ENCODE measurements at places on chromosomes 13 and 19.

DNA sequence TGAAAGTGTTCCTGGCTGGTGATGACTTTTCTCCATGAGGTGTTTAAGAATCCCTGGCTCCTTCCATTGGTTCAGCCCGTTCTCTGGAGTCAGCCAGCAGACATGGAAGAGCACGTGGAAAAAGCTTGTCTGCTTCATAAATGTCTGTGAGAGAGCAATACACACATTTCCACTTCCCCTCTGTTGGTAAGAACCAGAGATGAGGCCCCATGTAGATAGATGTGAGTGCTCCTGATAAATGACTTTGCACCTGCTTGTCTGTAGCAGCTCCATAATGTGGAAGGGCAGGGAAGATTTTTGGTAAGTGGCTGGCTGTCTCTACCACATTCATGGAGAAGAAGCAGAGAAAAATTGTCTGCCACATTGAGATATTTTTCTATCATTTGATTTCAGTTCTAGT is 325.8 kb downstream of the LMO7 start:
- no peak for DNase-seq

DNA sequence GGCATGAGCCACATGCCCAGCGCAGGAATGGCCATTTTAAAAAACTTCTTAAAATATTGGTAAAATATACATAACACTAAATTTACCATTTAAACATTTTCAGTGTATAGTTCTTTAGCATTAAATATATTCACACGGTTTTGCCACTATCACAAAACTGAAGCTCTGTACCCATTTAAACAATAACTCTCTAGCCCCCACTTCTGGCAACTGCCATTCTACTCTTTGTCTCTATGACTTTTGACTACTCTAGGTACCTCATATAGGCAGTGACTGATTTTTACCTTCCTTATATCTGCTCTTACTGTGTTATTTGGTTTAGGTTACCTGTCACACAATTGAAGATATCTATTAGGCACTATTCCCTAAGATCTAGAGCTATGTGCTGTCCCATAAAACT is 2.3 kb upstream of the KBTBD7 start:
- peak; percentile 11 for DNase-seq

DNA sequence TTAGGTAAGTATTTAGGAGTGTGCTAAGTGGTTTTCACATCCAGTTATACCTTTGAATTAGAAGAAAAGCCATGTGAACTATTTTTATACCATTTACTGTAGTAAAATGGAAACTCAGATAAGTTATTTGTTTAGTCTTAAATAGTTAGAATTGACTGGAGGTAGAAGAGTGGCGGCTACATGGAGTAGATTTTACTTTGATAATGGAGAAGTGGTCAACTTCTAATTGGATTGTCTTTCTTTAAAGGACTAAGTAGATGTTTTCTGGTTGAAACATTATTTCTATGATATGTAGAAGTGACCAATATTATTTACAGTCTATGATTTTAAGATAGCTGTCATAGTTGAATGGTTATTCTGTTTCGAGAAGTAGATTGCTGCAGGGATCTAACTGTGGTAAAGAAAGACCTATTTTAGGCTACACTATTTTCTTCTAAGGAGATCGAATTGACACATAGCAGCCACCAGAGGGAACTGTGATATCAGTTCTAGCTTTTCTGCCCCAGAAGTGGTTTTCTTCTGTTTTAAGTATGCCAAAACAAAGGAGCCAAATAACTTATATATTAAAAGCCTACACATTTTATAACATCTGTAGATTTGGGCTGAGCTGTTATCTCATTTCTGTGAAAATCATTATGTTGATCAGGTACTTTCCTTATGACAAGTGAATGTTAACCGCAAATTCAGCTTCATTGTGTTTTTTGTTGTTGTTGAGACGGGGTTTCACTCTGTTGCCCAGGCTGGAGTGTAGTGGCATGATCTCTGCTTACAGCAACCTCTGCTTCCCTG is 26.1 kb downstream of the ZMYM2 start:
- DNase-seq: peak; percentile 36

DNA sequence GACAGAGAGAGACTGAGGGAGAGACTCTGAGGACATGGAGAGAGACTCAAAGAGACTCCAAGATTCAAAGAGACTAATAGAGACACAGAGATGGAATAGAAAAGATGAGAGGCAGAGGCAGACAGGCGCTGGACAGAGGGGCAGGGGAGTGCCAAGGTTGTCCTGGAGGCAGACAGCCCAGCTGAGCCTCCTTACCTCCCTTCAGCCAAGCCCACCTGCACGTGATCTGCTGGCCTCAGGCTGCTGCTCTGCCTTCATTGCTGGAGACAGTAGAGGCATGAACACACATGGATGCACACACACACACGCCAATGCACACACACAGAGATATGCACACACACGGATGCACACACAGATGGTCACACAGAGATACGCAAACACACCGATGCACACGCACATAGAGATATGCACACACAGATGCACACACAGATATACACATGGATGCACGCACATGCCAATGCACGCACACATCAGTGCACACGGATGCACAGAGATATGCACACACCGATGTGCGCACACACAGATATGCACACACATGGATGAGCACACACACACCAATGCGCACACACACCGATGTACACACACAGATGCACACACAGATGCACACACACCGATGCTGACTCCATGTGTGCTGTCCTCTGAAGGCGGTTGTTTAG is 3.3 kb upstream of the F10 start:
- no peak for DNase-seq

GRCh38 chr19:40420766-40421765 is 4.7 kb downstream of the SERTAD1 start:
- DNase-seq: peak; percentile 88

- DNase-seq: peak; percentile 58
Observed at GRCh38 chr19:19530423-19530804, 1.7 kb downstream of the YJEFN3 start.

DNA sequence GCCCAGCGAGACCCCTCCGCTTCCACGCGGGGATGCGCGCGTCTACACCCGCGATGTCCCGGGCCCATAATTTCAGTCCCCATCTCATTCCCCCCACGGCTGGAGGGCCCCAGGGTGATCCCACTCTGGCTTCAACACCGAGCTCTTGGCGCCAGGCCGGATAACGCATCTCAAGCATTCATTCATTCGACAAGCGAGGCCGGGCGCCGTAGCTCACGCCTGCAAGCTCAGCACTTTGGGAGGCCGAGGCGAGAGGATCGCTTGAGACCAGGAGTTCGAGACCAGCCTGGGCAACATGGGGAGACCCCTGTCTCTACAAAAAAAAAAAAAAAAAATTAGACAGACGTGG is 5.9 kb downstream of the ANGPTL6 start:
- no peak for DNase-seq

- DNase-seq: peak; percentile 97
Observed at GRCh38 chr19:46303691-46304397, 7.0 kb downstream of the HIF3A start.

GRCh38 chr19:38904581-38905539 is 5.1 kb downstream of the NFKBIB start:
- no peak for DNase-seq

- no peak for DNase-seq
Observed at GRCh38 chr13:45508776-45509175, 44.0 kb downstream of the COG3 start.

DNA sequence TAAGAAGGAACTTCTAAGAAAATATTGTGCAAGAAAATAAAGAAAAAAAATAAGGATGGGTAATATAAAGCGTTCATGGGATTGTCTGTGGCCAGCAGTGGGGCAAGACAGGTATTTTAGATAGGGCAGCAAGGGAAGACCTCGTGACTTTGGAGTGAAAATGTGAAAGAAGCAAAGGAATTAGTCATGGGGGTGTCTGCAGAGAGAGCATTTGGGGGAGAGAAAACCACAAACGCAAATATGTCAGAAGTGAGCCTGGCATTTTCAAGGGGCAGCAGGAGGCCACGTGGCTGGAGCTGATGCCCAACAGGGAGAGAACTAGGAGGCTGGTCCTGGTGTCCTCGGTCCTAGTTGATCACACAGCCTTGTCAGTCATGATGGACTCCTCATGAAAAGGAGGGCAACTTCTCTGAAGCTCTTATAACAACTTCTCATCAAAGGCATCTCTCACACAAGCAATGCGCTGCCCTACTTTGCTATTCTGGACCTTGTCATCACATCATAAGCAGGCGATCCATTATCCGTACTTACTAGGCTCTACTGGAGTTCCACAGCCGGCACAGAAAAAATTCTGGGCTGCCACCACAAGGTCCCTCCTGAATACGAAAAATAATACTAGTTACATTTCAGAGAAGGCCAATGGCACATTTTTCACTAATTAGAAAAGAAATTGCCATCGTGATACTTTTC is 31.0 kb downstream of the RUBCNL start:
- DNase-seq: no peak

DNA sequence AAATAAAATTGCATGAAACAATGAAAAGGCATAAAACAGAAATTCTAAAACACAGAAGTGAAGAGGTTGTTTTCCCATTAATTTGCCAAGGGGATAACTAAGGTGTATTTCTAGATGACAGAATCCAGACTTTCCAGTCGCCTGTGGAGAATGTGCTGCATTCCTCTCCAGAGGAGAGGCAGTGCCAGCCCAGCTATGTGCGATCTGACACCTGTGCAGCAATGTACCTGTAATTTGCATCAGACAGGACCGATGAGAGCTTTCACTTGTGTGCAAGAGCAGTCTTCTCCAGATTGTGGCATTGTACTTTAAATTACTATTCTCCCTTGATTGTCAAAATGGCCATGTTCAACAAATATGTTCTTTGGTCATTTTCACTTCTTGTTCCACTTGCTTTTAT is 1037.9 kb downstream of the EFNB2 start:
- peak; percentile 26 for DNase-seq

DNA sequence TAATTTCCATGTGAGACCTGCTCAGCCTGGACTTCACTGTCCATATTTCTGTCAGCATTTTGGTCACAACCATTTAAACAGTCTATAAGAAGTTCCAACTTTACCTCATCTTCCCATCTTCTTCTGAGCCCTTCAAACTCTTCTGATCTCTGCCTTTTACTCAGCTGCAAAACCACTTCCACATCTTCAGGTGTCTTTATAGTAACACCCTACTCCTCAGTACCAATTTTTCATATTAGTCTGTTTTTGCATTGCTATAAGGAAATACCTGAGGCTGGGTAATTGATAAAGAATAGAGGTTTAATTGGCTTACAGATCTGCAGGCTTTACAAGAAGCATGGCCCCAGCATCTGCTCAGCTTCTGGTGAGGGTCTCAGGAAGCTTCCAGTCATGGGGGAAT is 1648.9 kb upstream of the SLC10A2 start:
- DNase-seq: no peak

GRCh38 chr13:25867038-25867437 is 184.8 kb downstream of the SHISA2 start:
- no peak for DNase-seq

- DNase-seq: no peak
Observed at GRCh38 chr13:113562844-113563243, 21.7 kb upstream of the TFDP1 start.

GRCh38 chr13:45393941-45394570 is 24.1 kb downstream of the SLC25A30 start:
- DNase-seq: peak; percentile 83

DNA sequence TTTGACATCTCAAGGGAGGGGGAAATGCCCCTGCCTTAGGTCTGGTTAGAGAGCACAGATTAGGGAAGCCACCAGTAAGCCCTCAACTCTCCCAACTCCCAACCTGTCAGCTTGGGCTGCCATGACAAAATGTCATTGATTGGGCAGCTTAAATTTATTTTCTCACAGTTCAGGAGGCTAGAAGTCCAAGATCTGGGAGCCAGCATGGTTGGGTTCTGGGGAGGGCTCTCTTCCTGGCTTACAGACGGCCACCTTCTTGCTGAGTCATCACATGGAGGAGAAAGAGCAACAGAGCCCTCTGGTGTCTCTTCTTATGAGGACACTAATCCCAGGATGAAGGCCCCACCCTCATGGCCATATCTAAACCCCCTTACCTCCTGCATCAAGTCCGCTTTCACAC is 24.2 kb downstream of the C19orf12 start:
- no peak for DNase-seq

DNA sequence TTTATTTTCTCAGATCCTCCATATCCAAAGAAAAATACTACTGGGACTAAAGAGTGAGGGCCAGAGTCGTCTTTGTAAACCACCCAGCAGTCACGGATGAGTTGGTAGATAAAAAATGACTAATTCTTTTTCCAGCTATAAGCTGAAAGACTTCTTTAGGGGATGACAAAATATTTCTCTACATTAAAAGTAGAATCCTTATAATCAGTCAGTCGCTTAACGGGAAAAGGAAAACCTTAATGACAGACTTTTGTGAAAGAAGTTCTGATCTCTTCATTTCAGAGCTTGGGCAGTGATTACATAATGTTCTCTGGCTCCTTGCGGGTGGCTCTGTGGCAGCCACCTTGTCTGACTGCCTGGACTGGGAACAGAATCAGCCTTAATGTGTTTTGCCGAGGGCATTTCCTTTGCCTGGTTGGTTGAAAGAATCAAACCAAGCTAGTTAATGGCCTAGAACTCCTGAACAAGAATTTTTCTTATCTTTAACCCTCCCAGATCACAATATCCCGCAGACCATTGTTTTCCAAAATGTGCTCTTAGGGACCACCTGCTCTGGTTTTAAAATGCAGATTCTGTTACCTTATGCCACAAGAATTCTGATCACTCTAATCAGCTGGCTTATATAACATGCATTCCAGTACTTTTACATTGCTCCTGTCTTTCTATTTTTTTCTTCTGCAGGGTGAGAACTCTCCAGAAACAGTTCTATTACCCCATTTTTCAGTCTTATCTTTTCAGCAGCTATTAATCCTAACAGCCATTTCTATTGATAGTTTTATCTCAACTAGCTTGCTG is 2.5 kb downstream of the ITM2B start:
- peak; percentile 24 for DNase-seq

DNA sequence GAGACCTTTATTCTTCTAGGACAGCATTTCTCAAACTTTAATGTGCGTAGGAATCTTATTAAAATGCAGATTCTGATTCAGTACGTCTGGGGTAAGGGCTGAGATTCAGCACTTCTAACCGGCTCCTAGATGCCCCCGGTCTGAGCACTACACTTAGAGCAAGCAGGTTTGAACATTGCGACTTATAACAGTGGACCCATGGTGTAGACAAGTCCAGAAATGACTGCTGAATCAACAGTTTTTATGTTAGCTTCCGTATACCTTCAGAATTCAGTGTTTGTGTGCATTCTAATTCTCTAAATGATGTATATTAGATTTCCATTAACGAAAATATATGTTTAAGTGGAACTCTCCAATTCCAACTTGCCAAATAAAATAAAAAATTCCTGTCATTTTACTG is 17.5 kb upstream of the CPB2 start:
- DNase-seq: no peak
